ENCODE measurements at places on chromosomes 2 and 18. TPM values are rescaled to one million over a fixed set of nuclear protein-coding genes. Genes with fewer than 3 reads are reported as not detected.

- no peak for DNase-seq
These were observed 13.4 kb upstream of the NEMP2 start for GRCh38 chr2:190547886-190548285.

GRCh38 chr18:59268721-59269562 lies 4.3 kb downstream of the RAX start:
- DNase-seq, result no peak

GRCh38 chr2:173999272-173999671 lies 34.1 kb upstream of the SP3 start:
- DNase-seq, result no peak

- no peak for DNase-seq
These were observed 28.1 kb downstream of the ARHGAP25 start for GRCh38 chr2:68762665-68763064.

DNA sequence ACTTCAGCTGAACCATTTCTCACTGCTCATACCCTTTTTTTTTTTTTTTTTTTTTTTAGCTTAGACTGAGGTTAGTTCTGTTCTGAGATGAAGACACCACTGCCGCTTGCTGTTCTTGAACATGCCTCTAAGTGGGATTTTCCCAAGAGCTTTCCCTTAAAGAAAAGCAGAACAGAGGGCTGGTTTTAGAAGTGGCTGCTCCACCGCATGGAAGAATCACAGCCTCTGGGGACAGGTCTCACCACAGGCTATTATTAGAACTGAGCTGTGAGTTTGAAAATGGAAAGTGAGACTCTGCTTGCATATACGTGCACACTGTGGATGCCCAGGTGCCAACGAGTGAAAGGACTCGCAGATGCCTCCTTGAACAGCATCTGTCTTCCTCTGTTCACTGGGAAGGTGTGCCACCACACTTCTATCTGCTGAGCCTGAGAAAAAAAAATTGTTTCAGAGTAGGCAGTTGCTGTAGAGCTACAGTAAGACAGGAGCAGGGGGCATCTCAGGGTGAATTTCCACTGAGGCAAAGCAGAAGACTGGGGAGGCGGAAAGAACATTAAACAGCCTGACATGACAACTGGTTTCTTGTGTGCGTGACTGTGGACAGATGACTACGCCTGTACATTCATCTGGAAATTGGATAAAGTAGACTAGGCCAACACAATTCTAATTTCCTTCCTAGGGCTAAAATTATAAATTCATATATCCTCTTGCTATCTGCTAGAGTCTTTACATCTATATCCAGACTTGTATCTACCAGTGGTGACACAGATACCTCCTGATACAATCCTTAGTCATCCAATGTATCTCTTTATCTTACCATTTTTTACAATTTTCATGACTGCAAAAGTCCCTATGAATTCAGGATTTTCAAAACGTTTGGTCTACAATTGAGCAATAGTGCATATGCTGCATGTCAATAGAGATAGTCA lies 1045.7 kb upstream of the CELF4 start:
- DNase-seq, result no peak

Gene TRIM43
- polyA plus RNA-seq, result not detected

Gene GCA
- 1.8 TPM for polyA plus RNA-seq

Gene GRB14
- polyA plus RNA-seq, result not detected

Gene C2orf78
- not detected for polyA plus RNA-seq

Gene RFX8
- 2.3 TPM for polyA plus RNA-seq

Gene PAPOLG
- polyA plus RNA-seq, result 15.3 TPM

Gene CFAP221
- polyA plus RNA-seq, result not detected

Gene LAMA3
- 0.32 TPM for polyA plus RNA-seq
